Suppressor macrophage treated with lipopolysaccharide for 4 hours (primary cell): ENCODE measurements at places on chromosomes 2 and 18.

- DNase-seq, result peak; percentile 30
Measured at GRCh38 chr18:79577451-79578395, 101.9 kb upstream of the CTDP1 start.

DNA sequence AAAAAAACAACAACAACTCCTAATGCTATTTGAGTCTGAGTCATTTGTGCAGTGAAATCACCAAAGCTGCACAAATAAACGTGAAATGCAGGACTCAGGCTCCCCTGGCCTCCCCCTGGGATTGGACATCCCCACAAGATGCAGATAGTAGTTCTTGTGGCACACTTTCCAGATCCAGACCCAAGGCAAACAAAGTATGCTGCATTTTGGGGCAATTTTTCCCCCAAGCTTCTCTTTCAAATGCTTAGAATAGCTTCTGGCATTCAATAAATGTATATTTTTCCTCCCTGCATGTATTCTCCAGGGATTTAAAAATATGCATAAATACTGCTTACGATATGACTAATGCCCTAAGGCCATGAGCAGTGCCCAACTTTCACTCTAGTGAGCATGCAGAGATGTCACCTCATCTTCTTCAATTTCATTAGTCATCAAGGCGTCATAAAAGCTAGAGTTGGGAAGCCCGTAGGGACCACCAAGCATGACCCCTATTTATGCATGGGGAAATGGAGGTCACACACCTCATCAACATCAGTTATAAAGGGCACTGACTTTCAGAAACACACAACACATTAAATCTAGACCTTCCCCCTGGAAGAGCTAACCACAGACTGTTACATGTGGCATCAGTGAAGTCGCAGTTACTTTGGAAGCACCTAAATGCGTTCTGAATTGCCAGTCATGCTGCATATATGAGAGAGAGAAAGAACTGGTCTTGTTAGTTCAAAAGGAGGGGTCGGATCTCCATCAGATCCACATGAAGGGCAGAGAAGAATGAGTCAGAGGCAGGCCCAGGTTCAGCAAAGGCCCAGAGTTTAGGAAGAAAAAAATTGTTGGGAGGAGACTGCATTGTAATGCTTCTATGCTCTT, 374.1 kb downstream of the LPIN1 start:
- no peak for DNase-seq

GRCh38 chr2:8974016-8974415, 29.5 kb downstream of the MBOAT2 start:
- no peak for DNase-seq

DNA sequence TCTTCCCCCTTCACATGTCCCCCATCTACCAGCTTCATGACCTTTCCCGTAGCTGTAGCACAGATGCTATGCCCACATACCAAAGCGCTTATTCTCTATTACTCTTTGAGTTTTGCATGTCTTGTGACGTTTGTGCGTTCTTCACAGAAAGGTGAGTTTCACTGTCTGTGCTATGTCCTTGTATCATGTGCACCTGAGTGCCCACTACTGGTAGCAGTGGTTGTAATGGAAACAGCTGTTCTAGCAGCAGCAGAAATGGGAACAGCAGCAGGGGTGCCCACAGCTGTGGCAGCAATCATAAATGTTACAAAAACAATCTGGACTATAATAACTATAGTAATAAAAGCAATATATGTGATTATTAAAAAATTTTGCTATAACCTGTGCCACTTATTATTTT, 127.1 kb downstream of the STK39 start:
- DNase-seq, result no peak

- peak; percentile 72 for DNase-seq
Measured at GRCh38 chr2:66433945-66434678, 813 bp upstream of the MEIS1 start.

- no peak for DNase-seq
Measured at GRCh38 chr2:85174943-85175342, 41.8 kb downstream of the TCF7L1 start.

DNA sequence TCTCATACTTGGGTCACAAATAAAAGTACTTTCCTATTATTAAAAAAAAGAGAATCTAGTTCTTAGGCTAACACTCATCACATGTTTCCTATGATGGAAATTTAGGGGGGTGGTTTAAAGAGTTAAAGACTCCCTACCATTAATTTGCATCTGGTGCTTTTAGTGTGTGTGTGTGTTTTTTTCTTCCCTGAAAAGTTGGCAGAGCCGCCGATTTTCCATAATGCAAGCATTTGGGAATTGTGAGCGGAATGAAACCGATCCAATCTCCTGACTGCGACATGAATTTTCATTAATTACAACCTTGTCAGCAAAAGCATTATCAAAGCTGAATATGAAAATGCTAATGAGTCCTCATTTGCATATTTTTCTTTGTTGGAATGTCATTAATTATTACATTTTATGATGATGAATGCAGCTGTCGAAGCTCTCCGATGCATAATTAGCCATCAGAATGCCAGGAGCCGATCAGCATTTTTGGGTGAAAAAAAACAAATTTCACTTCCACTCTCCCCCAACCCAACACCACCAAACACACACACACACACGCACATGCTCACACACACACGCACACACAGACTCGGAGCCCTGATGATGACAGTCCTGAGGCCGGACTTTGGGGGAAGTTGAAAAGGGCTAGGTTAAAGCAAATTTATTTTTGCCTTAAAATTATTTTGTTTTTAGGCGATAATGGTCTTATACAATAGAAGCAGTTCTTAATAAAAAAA, 165.4 kb downstream of the TCF4 start:
- DNase-seq, result no peak

DNA sequence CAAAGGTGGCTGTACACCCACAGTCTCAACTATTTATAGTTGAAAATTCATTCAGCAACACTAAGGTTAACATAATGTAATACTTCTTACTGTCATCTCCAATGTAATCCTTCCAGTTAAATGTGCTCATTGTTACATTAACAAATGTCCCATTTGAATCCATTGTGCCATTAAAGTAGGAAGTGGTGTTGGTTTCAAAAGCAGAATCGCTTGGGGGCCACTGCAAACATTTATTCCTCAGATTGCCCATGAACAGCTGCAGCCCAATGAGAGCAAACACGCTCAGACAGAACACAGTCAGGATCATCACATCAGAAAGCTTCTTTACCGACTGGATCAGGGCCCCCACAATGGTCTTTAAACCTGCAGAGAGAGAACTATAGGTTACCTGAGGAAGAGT, 41.4 kb downstream of the SCN3A start:
- DNase-seq, result no peak

DNA sequence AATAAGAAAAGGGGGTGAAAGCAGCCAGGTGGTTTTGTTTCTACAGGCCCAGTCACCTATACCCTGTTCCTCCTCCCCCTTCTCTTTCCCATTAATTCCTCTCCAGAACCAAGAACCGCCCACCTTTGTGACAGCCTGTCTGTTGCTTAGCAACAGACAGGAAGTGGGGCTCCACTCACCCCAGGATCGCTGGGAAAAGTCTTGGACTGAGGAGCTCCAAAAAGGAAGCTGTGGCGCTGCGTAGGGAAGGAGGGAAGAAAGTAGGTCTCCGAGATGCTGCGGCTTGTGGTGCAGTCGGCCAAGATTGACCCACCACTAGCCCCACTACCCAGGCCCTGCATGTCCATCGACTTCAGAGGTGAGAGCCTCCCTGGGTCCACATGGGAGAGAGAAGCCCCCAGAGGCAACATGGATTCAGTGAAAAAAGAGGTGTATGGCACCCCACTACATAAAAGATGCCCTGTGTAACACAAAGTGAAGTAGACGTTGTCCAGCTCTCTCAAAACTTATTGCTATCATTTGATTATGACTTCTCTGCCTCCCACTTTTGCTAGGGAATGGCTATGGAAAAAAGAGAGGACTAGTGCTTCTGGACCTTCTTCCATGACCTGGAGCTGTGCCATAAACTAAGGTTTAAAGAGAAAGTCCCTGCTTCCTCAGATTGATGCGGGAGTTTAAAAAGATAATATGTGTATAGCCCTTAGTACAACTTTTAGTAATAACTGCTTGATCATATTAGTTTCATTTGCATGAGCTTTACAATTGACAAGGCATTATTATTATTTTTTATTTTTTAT, at the start of gene FER1L5:
Gene FER1L5 (plus strand): TSS at position 201 of the 797 bp plus-strand sequence. CDS start 73 bp downstream, at position 274.
- no peak for DNase-seq

DNA sequence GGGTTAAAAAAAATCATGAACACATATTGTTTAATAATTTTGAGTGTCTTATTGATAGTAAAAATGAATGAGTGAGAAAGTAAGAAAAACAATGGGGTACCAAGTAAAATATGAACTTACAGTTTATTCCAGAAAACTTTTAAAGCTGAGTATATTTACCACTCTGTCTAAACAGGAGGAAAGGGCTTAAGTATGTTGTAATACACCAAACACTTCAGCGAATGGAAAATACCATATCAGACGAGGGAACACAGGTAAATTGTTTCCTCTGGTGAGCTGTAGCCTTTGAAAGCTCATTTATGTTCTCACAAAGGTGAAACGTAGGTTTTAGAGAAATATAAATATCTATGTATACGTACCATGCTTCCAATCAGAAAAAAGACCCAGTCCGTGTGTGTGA, 1209.6 kb upstream of the ZEB2 start:
- no peak for DNase-seq

- peak; percentile 72 for DNase-seq
Measured at GRCh38 chr2:196277002-196277401, 105.6 kb upstream of the STK17B start.

GRCh38 chr2:39531220-39531777, 94.2 kb upstream of the MAP4K3 start:
- DNase-seq, result no peak

- DNase-seq, result no peak
Measured at GRCh38 chr2:81324046-81324445, 1019.5 kb upstream of the LRRTM1 start.
